ENCODE measurements at places on chromosomes 7 and 10. TPM values are rescaled to one million over a fixed set of nuclear protein-coding genes. Genes with fewer than 3 reads are reported as not detected.

- DNase-seq, result no peak
Measured at GRCh38 chr10:80760914-80761371, 223.2 kb downstream of the SH2D4B start.

GRCh38 chr10:47287365-47287802 lies 12.6 kb upstream of the GDF10 start:
- DNase-seq, result no peak

GRCh38 chr7:155911471-155912105 lies 99.3 kb upstream of the SHH start:
- no peak for DNase-seq

Gene ZPBP
- polyA plus RNA-seq, result not detected

DNA sequence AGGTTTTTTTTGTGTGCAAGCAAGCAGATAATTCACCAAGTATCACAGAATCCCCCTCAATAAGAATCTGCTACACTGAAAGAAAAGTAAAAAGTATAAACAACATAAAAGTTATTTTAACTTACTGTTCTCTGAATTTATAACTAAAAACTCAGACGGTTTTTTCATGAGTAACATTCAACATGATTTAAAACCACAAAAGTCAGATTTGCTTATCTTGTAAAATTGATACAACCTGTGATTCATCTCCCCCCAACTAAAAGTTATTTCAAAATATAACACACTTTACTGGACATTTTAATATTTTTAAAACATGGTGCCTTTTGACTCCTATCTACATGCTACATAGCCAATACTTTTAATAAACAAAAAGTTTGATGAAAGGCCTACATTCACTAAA lies 32.8 kb downstream of the TSPAN12 start:
- no peak for DNase-seq

Gene PPIF
- 136 TPM for polyA plus RNA-seq

GRCh38 chr7:115009139-115009538 lies 87.2 kb downstream of the MDFIC start:
- DNase-seq, result no peak

Gene LIPJ
- not detected for polyA plus RNA-seq

GRCh38 chr7:23474829-23475575 lies 4.7 kb upstream of the IGF2BP3 start:
- DNase-seq, result peak; percentile 29

Gene GRM8
- polyA plus RNA-seq, result not detected

DNA sequence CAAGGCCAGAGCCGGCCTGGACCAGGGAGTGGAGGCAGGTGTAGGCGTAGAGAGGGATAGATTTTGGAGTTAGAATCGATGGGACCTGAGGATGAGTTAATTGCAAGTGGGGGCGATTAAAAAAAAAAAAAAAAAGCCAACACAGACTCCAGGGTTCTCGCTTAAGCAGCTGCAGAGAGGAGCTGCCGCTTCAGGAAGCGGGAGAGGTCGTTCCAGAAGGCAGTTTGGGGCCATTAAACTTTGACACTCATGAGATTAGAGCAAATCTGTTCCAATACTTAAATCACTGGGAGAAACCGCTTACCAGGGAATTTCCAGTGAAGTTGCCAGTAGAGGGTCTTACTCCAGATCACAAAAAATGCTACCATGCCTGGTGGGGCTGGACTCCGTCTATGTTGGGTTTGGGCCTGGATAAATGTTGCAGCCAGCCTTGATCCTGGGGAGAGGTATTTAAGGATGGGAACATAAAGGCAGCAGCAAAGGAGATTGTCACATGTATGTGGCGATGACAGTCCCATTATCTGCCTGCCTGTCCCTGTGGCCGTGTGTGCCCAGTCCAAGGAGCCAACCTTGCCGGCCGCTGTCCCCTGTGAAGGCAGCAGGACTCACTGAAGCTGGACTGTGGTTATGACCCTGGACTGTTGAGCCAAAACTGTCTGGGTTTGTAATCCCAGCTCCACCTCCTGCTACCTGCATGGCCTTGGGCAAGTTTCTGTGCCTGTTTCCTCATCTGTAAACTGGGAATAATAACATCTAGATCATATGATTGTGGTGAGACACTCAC lies 23.9 kb upstream of the GRID1 start:
- peak; percentile 47 for DNase-seq

GRCh38 chr7:66211429-66211828 lies 6.3 kb downstream of the TPST1 start:
- no peak for DNase-seq

Gene GSTO1
- 209 TPM for polyA plus RNA-seq

Gene ZNF425
- 1.7 TPM for polyA plus RNA-seq

Gene PARD3
- 32.1 TPM for polyA plus RNA-seq

Gene ASB10
- polyA plus RNA-seq, result not detected

Gene VPS26A
- 17.5 TPM for polyA plus RNA-seq

Gene FBXO24
- 0.44 TPM for polyA plus RNA-seq

DNA sequence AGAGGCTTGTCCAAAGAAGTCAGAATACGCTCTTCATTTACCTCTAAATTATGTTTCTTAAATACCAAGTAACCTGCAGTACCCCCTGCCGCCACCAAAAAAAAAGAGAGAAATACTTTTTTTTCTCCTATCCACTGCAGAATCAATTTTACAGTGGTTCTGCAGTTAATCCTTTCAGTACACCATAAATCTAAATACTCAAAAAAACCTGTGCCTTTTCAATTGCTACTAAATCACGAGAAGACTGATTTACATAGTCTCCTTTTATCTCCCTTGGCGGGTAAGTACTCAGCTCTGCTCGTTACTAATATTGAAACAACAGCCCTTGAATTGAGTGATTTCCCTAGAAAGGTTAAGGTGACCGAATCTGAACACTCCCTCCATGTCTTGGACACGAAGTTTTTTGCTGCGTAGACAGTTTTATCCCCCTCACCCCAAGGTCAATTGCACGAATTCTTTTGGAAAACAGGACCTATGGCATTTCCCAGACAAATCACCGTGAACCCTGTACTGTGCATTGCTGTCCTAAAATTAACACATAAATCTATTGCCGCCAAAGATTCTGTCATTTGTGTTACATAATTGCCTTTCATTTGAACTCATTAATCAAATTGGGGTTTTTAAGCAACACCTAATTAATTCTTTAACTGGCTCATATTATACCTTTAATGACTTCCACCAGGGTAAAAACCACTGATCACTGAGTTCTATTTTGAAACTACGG lies 512 bp upstream of the VIM start:
- no peak for DNase-seq

Gene CTAGE4
- 1.5 TPM for polyA plus RNA-seq

DNA sequence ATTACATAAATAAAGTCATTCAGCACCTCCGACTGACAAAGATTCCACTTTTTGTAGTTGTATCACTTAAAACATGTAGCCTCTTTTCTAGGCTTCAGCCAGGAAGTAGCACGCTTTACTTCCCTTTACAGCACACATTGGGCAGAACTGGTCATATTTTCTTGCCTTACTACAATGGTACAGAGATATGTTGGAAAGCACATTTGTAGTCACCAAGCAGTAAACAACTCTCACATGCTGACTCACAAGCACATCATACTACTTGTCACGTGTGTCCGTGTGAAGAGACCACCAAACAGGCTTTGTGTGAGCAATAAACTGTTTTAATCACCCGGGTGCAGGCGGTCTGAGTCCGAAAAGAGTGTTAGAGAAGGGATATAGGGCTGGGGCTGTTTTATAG lies 1071.8 kb downstream of the DNAJB9 start:
- peak; percentile 10 for DNase-seq

GRCh38 chr7:66699998-66700397 lies 40.5 kb upstream of the RABGEF1 start:
- DNase-seq, result no peak

DNA sequence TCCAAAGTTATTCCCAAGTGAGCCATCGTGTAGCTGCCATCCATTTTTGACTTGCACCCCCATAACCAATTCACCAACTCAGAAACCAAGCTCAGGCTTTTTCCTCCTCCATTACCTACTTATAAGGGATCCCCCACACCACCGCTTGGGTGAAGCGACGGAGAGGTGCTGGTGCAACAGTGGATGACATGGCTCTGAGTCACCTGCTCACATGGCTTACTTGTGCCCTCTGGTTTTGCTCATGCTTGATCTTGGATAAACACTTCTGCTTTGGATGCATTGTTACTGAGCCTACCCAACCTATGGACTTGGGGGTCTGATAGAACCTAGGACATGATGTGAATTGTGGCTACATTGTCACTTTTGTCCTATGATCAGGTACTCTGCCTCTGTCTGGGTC lies 12.0 kb upstream of the AKR1B1 start:
- DNase-seq, result peak; percentile 90

Gene RABGEF1
- polyA plus RNA-seq, result 36.5 TPM

DNA sequence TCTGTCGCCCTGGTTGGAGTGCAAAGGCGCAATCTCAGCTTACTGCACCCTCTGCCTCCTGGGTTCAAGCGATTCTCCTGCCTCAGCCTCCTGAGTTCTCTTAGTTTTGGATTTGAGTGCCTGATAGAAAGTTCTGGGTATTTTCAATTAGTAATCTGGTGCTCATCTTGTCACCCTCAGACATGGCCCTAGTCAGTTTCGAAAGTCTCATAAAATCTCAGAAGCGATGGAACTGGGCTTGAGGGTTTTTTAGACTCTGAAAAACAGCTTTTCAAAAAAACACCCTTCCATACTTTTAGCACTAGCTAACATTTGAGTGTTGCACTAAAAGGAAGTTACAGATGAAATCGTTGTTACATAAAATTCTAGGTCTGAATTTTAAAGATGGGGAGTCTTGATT lies 9.4 kb upstream of the PIP4K2A start:
- no peak for DNase-seq

Gene ORAI2
- polyA plus RNA-seq, result 10.7 TPM
